ENCODE measurements at places on chromosomes 5 and 9. TPM values are rescaled to one million over a fixed set of nuclear protein-coding genes. Genes with fewer than 3 reads are reported as not detected.

DNA sequence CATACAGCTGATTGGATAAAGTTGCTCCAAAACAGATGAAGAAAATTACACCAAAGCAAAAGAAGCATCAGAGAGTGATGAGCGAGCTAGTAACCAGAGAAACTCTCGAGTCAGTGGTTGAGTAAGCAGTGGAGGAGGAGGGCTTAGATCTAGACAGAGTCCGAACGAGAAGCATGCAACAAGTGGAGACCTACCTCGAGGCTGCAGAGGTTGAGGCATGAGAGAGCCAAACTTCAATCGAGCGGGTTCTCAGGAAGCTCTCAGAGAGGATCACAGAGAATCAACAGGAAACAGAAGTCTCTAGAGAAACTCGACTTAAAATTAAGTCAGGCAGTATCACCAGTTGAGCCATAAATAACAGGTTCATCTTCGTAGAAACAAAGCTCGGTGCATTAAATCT, 6.1 kb downstream of the RUSC2 start:
- DNase-seq = no peak

DNA sequence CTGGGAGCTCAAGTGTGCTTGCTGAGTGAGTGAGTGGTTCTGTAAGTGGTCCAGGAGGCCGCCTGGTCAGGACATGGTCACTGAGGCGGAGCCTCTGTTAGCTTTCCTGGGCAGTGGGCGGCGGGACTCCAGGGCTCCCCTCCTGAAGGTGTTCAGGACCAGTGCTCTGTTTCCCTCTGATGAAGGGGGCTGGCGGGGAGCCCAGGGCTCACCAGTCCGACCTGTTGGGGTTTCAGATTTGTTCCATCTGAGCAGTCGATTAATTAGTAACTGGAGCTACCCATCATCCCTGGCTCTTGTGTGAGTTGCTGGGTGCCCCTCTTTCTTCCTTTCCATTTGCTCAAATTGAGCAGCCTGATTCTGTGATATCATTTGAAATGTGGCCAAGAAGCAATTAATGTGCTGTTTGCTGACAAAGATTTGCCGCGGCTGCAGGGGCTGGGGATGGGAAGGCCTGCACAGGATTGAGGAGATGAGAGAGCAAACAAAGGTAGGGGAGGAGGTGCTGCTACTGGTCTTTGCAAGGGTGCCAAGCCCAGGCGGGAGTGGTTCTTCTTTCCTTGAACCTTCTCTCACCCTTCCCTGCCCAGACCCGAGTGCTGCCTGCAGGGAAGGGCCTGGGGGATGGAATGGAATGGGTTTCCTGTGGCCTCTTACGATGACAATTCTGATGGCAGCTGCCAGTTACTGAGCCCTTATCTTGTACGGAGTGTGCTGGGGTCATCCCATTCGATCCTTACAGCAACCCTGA, 92.8 kb upstream of the PITX1 start:
- no peak for DNase-seq

DNA sequence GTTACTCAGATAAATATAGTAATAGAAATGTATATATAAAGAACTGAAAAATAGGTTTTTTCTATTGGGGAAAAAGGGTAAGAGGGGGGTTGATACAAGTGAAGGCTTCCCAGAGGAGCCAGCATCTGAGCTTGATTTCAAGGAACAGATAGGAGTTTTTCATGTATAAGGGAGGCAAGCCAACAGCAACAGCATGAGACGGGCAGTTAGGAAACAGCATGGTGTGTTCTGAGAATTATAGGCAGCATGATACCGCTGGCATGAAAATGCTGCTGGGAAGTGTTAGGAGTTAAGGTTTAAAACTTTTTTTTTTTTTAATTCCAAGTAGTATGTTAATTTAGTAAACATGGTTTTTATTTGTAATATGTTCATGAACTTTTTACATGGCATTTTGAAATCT, 9.7 kb downstream of the CDC37L1 start:
- DNase-seq = no peak

The RAI14 gene
- total RNA-seq = 116 TPM

The CCDC171 gene
- 0.44 TPM for total RNA-seq

The PCDHAC2 gene
- 0.20 TPM for total RNA-seq

The JAKMIP2 gene
- not detected for total RNA-seq

Measured in lung microvascular endothelial cell (primary cell).